Nasal cavity respiratory epithelium epithelial cell of viscerocranial mucosa (primary cell): ENCODE measurements at places on chromosomes 1 and 21. TPM values are rescaled to one million over a fixed set of nuclear protein-coding genes. Genes with fewer than 3 reads are reported as not detected.

ZFP69B gene
- total RNA-seq = 4.4 and 5.2 TPM in 2 replicates

CFAP57 gene
- 0.07 and 0.34 TPM in 2 replicates for total RNA-seq

PRMT6 gene
- 19.1 and 19.6 TPM in 2 replicates for total RNA-seq

S100A1 gene
- not detected in 2 replicates for total RNA-seq

AXDND1 gene
- under 0.01 and 0.07 TPM in 2 replicates for total RNA-seq
